ENCODE measurements at places on chromosomes 4 and X.
A peak's percentile ranks its signal among the peaks of the same experiment; 100 is the strongest.

DNA sequence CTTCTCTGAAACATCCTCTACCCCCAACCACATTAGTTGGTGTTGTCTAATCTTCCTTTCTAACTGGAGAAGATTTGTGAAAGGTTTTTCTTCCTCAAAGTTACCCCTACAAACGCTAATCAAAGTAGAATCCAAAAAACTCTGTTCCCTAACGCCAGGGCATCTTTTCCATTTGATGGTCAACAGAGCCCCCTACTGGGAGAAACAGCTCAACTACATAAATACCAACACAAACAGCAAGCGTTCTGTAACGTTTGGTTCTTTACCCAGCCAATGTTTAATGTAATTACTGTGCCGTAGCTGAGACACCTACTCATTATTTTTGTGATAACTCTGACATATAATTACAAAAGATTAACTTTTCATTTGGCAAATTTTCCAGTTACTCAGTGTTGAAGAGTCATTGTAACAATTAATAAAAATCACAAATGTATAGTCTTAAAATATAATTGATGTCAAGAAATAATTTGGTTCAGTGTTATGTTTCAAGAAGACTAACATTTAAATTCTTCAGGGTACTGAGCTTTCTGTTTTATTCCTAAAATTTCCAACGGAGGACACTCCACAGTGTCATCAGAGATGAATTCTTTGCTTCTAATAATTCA, 94.9 kb upstream of the TBC1D9 start:
- DNase-seq: peak; percentile 69

DNA sequence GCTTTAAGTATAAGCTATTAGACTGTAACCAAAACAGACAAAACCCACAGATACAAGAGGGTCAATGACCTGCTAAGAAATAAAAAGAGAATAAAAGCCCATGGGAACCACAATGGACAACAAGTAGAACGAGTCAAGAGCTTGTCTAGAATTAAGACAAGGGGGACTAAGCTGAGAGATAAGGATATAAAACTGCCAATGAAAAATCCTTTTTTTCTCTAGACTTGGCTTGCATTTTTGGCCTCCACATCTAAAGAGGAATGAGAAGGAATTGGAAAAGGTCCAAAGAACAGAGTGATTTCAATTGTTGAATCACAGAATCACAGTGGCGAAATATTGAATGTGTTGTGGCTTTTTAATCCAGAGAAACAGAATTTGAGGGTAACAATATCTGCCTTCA, 135.7 kb downstream of the QDPR start:
- peak; percentile 22 for DNase-seq

DNA sequence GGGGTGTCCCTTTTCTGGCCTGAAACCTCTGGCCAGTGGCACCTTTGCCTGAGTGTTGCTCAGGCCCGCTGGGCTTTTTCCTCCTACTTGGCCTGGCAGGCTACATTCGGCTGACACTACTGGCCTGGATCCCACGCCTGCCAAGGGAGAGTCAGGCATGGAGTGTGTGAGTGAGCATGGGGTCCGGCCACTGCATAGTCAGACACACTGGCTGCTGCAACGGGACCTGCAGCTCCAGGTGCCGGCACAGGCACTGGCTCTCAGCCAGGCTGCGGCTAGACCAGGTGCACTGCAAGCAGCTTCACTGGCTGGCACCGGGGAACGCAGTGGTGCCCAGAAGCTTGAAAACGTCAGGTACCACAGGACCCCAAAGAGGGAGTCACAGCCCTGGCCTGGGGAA, 434.9 kb downstream of the ARHGAP24 start:
- no peak for DNase-seq

DNA sequence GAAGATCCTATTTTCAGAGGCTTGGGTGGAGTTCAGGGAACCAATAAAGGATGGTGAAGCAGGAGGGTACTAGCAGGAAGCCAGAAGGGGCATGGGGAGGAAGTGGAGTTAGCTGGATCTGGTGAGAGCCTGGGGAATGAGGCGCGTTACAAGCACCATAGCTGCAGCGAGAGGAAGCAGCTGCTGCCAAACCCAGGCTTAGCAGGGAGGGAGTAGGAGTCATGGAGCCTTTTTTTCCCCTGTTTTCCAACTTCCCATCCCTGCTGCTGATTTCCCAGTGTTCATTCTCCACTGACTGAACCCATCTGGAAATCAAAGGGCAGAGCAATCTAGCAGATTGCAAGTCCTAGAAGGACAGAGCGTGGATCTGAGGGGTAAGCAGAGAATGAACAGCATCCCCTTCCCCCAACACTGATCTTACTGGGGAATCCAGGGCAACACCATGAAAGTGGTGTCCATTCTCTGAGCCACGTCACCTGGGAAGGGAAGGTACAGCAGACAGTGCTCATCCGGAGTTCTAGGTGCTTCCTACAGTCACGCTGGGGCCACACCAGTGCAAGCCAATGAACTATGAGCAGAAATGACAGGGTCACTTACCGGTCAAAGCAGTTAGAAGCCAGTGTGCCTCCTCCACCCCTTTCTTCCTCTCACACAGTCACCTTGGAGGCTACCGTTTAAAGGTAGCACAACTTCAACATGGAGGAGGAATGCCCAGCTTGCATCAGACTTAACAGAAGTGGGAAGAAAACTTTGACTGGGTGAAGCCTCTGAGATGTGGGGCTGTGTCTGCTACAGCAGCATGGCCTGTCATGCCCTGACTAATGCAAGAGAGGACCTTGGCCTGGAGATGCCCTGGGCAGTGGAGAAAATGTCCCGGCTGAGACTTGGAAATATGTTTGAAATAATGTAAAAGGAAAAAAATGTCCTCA, 36.7 kb downstream of the SMIM20 start:
- no peak for DNase-seq

- DNase-seq: no peak
These were observed 39.8 kb downstream of the ZNF280C start for GRCh38 chrX:130228871-130229270.

DNA sequence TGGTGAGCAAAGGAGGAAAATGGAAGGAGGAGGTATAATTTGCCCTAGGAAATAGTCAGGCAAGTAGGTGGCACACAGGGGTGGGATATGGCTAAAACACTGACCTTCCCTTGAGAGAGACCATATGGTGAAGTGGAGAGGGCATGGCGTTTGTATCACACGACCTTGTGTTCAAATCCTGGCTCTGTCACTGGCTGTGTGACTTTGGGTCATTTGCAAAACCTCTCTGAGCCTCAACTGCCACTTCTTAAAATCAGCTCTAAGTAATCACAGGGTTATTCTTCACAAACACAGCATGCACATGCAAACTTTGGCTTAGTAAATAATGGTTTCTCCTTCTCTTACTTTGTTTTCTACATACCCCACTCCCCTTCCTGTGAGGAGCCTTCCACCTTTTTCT, 8.7 kb downstream of the PDGFRA start:
- DNase-seq: no peak

- no peak for DNase-seq
These were observed 3.1 kb upstream of the FGF16 start for GRCh38 chrX:77444075-77444474.

- DNase-seq: peak; percentile 48
These were observed 9.9 kb upstream of the PI4K2B start for GRCh38 chr4:25223802-25224375.

- DNase-seq: no peak
These were observed 588.9 kb downstream of the CENPC start for GRCh38 chr4:66956426-66956825.

DNA sequence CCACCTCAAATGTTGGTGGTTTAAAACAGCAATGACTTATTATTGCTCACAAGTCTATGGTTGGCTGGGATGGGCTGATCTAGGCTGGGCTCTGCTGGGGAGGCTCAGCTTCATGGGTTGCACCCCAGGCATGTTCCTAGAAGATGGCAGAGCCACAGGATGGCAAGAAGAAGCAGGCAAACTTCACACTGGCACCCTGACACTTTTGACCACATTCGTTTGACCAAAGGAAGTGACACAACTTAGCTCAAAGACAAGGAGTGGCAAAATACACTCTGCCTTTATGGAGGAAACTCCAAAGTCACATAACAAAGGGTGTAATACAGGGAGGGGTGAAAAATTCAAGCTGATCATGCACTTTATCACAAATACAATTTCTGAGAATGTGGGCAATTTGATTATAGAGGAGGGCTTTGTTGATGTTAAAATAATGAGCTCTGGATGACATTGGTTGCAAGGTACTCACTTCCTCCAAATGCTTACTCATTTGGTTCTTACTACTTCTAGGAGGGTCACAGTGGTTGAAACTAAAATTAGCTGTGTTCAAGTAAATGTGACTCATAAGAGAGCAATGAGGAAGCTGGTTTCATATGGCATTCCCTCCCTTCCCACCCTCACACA, 249.2 kb upstream of the RPS6KA3 start:
- DNase-seq: peak; percentile 87

DNA sequence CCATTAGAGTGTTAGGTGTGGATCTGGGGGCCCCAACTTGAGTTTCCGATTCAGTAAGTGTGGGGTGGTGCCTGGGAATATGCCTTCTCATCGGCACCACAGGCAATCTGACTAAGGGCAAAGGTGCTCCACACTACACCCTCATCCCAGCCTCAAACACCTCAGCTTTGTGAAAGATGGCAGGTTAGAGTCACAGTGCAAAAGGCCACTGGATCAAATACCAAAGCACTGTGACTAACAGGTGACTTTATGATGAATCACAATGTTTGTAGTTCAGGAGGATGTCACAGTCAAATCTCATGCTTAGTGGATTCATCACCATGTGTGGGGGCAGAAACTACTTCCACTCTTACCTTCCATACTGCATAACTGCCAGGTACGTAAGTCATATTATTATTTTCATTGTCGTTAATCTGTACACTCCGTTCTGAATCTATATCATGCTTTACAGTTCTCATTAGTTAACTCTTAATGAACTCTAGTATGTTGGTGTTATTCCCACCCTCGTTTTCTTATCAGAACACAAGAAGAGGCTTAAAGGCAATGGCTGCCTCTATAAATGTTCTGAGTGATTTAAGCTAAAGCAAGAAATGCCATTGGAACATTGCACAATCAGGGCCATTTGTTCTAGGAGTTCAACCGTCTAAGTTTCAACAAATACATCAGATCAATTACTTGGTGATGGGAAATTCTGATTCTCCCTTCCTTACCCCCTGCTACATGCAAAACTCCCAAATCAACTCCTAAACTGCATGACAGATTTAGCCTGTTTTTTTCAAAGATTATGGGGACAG, 50.2 kb downstream of the PRKG2 start:
- peak; percentile 44 for DNase-seq

GRCh38 chrX:85922821-85923220, 124.5 kb downstream of the CHM start:
- DNase-seq: peak; percentile 34

- no peak for DNase-seq
These were observed 249.1 kb upstream of the FAM47A start for GRCh38 chrX:34381241-34381640.

DNA sequence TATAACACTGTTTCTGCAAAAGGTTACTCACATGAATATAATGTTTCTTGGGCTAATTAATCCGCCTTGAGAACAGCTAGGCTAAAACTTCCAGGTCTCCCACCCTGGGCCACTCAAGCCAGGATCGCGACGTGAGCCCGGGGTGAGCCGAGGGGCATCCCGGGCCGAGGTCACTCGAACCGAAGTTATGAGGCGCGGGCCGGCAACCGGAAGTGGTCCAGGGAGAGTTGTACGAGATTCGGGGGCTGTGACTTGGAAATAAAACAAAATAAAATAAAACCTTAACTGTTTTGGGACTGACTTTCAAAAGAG, 317 bp downstream of the CMC4 start:
- DNase-seq: no peak

DNA sequence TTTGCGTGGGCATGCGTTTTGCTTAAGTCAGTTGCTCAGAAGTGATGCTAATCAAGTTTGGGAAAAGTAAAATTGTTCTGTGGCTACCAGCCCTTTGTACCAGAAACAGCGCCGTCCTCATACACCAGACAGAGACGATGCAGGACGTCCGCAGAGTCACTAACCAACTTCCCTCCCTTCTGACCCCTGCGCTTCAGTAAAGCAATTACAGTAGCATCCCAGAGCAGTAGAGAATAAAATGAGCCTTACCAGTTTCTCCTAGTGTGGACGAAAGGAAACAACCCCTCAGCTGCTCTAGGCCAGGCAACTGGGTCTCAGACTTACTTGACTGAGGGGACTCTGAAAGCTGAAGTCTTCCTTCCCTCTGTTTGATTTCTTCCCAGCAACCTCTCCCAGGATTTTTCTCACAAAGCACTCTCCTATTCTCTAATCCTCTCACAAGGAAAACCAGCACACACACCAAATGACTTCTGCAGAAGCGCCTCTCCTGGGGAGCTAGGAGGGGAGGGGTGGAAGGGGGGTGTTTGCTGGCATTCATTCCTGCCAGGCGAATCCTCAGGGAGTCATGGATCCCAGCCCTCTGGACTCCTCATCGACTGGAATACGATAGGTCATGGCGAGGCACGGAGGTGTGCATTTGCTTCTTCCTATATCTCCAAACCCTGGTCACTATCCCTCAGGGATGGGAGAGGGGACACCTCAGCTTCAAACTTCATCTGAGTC, 56.0 kb upstream of the MID1 start:
- no peak for DNase-seq

DNA sequence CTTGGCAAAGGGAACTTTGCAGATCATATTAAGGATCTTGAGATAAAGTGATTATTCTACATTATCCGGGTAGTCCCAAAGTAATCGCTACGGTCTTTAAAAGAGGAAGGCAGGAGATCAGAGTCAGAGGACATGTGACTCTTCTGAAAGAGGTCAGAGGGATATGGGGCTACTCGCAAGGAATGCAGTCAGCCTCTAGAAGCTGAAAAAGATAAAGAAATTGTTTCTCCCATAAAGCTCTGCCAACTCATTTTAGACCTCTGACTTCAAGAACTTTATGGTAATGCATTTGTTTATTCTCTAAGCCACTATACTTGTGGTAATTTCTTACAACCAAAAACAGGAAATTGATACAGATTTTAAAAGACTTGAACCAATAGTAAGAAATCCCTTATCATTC, 48.6 kb downstream of the NPY5R start:
- no peak for DNase-seq

DNA sequence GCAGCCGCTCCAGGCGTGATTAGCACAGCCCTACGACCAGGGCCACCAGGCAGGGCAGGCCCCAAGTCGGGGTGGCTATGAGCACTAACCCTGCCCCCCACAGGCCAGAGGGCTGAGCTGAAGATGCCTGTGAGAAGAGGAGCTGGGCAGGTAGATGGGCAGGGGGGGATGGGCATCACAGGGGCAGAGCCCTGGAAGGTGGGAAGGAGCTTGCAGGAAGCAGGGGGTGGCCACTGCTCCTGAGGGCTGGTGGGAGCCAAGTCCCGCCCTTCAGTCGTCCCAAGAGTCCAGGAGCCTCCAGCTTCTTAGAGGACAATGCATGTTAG, 7.3 kb upstream of the MXD4 start:
- no peak for DNase-seq

All from astrocyte of the spinal cord (primary cell).